SIG-M5 (cell line): ENCODE measurements at places on chromosomes 5 and 9.

DNA sequence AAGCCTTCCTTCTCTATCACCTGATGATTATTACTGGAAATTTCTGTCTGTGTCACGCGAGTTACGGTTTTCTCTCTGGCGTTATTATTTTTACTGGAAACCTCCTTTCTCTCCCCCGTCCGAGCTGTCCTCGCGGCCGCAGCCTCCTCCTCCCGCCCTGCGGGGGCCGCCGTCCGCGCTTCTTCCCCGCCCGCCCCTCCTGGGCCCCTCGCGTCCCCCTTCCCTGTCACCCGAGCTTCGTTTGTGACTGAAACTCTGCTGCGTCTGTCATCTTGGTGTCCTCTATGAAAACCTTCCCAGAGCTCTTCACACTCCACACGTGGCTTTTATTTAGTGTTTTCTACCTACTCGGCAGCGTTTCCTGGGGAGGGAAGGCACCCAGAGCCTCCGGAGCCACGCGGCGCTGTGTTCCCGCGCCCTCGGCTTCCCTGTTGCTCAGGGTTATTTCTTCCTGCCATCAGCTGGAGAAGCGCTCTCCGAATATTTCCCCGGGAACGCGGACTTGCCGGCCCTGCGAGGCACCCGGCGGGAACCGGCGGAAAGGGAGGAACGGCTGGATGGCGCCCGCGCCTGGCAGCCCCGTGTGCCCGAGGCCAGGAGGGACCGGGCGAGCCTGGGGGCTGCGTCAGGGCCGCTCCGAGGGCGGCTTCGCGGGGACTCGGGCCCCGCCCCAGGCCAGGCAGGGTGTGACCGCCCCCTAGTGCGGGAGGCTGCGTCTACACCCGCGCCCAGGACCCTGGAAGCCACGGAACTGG is 33.9 kb downstream of the TRIP13 start:
- DNase-seq: no peak

- no peak for DNase-seq
Observed at GRCh38 chr9:76707510-76707909, 56.7 kb upstream of the PCA3 start.

DNA sequence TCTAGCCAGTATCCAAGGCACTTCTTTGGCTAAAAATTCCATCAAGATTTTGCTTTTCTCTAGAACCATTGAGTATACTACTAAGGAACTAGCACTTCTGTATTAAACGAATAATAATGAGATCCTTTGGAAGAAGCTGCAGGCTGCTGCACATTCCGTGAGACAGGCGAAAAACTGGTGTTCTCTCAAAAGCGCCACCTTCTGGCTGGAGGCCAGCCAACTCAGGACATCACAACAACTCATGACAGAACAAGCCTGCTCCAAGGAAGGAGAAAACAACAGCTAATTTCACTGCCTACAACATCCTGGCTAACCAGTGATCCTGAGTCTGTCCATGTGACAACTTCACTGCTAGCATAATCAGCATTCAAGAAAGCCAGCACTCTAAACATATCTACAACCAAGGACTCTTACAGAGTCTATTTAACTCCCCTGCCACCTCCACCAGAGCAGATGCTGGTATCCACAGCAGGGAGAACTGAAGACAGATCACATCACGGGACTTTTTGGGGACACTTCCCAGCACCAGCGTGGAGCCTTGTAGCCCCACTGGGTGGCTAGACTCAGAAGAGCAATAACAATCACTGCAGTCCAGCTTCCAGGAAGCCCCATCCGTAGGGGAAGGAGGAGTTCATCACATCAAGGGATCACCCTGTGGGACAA is 150.5 kb downstream of the YTHDC2 start:
- no peak for DNase-seq

- DNase-seq: no peak
Observed at GRCh38 chr5:65882278-65882677, 44.1 kb upstream of the ERBIN start.
